ENCODE measurements at places on chromosomes 12 and 14.

DNA sequence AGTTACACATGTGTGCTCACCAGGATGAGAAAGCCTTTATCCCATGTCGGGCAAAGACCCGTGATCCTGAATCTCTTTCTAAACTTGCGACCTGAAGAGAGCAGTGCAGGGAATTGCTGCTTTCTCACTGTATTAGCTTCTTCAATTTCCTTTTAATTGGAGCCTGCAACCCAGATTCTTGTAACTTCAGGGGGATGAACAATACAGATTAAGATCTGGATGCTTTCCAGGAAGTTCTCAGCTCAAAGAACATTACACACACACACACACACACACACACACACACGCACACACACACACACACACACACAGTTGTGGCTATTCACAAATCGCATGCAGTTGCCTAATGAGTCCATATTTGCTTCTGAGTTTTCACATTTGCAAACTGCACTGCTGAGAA lies 268.3 kb downstream of the NPAS3 start:
- DNase-seq, result no peak

GRCh38 chr12:12224240-12224940 lies 42.5 kb downstream of the LRP6 start:
- DNase-seq, result no peak

GRCh38 chr14:76924371-76925096 lies 98.3 kb downstream of the LRRC74A start:
- DNase-seq, result no peak

- no peak for DNase-seq
Observed at GRCh38 chr12:42422785-42423184, 96.8 kb downstream of the PPHLN1 start.

DNA sequence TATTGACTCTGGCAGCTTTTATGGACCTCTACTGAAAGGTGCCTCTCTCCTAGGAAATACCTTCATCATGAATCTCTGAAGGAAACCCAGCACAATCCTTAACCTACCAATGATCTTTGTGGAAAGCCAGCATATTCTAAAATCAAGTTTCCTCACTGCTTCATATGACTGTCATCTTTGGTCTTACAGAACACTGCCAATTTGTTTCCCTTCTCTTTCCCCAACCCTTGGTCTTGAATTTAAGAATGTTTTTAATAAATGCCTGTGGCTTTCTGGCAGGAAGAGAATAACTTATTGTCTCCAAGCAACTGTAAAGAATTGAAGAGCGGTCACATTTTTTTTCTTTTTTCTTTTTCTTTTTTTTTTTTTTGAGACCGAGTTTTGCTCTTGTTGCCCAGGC lies 427.6 kb downstream of the IPO8 start:
- no peak for DNase-seq

GRCh38 chr14:77281852-77282410 lies 10.9 kb upstream of the NGB start:
- no peak for DNase-seq

- no peak for DNase-seq
Observed at GRCh38 chr12:76276499-76277151, 71.6 kb downstream of the BBS10 start.

- no peak for DNase-seq
Observed at GRCh38 chr12:10847744-10848143, 1.5 kb downstream of the PRR4 start.

DNA sequence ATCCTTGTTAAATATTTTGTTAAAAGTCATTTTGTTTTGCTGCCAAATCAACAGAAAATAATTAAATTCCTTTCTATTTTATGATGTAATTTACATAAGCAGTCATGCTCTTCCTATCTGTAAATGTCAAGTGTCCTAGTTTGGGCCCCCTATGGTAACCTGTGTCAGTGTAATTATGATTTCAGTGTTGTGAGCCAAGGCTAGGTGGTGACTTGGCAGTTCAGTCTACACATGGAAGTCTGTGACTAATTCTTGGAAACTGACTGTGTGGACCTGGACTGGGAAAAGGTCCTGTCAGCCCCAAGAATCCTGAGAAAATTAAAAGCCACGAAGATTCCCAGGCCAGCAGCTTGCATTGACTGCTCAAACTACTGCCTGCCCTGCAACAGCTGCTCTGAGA lies 371.0 kb downstream of the FUT8 start:
- DNase-seq, result no peak

DNA sequence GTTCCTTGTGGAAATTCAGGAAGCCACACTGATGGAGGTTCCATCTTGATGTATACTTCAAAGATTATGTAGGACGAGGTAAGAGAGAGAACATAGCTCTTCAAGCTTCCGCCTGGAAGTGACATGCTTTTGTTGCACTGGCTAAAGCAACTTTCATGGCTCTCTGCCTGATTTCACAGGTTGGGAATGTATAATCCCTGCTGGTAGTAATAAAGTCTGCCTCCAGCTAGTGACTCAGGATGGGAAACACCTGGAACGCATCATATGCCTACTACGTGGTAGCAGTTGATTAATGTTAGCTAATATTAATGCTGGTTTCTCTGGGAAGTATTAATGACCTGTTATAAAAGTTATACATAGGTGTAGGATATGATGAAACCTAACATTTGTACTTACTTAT lies 71.1 kb downstream of the PELI2 start:
- DNase-seq, result no peak

GRCh38 chr12:58169826-58170225 lies 228.5 kb downstream of the ATP23 start:
- no peak for DNase-seq

- no peak for DNase-seq
Observed at GRCh38 chr12:53960187-53961024, 5.7 kb downstream of the HOXC12 start.

DNA sequence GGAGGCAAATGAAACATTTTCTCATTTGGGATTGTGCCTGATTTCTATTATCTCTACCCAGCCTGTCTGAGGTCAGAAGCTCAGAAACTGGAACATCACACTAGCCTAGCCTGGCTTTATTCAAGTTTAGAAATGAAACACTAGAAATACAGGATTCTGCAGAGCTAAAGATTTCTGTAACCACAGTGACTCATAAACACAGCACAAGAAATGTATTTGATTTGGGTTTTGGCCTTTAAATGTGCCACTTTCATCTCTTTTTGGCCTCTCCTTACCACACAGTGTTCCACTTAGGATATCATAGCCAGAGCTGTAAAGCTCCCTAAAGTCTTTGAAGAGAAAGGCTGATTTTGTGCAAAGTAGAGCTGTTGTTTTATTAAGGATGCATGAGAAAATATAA lies 307.5 kb downstream of the EMP1 start:
- no peak for DNase-seq

DNA sequence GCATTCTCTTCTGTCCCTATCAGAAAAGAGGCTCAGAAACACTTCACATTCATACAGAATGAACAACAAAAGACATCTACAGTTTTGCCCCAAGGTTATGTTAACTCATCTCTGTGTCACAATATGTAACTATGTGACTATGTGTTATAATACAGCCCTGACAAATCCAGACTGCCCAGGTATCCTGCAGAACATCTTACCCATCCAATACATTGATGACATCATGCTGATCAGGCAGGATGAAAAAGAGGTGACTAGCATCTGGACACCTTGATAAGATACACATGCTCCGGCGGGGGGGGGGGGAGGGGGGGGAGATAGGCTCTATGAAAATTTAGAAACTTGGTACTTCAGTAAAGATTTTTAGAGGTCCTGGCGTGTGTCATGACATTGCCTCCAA lies 8.3 kb upstream of the GNS start:
- no peak for DNase-seq

- DNase-seq, result no peak
Observed at GRCh38 chr14:28676479-28676878, 90.1 kb upstream of the FOXG1 start.

- no peak for DNase-seq
Observed at GRCh38 chr12:106942775-106943174, 12.9 kb upstream of the TMEM263 start.

- DNase-seq, result no peak
Observed at GRCh38 chr14:24054324-24054641, 2.5 kb downstream of the CARMIL3 start.

DNA sequence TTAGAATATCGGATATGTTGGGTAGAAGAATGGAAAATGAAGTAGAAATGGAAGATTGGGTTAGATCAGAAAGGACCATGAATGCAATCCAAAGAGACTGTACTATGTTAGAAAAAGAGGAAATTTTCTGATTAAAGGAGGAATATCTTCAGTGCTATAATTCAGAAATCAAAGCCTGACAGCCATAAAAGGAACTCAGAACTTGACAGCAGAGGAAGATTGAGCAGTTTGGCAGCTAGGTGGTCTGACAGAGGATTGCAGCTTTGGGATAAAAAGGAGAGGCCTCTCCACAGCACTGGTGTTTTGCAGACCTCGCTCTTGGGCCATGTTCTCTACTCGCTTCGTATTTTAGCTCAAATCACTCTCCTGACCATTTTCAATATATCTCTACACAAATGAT lies 354.8 kb upstream of the SOX5 start:
- DNase-seq, result no peak

DNA sequence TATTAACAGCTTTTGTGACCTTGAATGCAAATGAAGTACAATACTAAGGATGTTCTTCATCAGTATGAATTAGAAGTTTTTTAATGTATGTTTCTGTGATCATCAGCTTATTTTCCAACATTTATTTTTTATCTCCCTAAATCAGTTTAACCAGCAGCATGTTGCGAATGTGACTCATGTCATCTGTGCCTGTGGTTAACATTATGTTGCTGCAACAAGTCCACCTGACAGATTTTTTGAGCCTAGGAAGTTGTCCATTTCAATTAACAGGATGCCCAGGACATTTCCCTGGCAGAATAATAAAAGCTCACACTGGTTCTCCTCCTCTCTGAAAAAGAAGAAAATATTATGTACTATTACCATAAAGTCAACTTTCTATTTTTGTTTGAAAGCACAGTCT lies 155.5 kb downstream of the SYT1 start:
- DNase-seq, result no peak

DNA sequence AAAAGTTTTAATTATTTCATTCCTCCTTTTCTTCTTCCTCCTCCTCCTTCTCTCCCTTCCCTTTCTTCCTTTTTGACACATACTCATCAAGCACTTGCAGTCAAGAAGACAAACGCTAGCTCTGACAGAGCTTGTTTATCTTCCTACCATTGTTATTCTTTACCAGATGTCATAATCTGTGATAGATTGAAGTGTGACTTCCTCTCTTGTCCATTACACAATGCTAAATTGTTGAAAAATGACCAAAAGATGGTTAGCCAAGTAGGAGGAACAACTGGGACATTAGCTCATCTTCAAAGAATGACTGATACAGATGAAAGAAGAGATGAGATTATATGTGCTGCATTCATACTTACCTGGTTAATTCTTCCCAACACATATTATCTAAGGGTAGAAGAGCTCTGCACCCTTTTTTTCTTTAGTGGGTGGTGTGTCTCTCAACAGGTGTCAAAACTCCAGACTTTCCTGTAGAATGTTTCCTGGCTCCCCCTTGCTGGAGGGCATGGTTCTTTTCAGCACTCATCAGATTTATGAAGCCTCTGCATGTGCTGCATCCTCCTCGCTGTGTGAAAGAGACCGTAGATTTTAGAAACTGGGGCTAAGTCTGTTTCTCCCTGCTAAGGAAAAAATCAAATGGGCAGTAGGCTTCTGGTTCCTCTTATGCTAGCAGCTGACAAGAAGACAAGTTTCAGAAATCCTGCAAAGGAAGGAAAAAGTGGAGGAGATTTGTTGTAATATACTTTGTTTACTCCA lies 147.1 kb downstream of the TMX1 start:
- DNase-seq, result no peak

DNA sequence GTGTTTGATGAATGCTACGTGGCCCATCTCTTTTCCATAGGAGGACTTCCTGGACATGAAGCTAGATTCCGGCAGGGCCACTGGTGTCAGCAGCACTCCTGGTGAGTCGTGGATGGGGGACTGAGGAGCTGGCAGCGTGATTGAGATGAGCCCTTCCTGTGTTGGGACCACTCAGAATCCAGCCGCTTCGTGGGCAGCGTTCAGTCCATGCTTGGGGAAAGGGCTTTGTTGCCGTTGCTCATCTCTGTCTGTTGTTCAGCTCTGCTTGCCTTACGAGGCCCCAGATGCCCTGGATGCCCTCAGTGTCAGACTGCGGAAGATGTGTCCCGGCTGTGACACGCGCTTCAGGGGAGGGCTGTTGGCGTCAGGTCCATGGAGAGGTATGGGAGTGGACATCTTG lies 127.1 kb upstream of the RTL1 start:
- no peak for DNase-seq

DNA sequence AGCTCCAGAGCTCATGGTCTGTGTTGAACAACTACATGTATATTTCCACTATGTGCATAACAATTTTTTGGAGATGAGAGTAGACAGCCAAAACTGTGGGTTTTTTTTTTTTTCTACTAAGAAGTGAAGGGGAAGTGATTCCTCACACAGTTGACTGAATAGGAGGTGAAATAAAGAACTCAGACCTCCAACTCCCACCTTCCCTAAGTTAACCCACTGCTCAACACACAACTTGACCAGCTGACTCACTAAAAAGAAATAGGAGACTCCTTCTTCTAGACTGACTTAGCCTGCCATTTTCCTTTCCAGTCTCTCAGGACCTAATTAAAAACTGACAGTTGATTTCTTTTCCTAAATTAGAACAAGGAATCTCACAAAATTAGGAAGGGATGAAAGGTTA lies 1.7 kb downstream of the M6PR start:
- DNase-seq, result no peak

DNA sequence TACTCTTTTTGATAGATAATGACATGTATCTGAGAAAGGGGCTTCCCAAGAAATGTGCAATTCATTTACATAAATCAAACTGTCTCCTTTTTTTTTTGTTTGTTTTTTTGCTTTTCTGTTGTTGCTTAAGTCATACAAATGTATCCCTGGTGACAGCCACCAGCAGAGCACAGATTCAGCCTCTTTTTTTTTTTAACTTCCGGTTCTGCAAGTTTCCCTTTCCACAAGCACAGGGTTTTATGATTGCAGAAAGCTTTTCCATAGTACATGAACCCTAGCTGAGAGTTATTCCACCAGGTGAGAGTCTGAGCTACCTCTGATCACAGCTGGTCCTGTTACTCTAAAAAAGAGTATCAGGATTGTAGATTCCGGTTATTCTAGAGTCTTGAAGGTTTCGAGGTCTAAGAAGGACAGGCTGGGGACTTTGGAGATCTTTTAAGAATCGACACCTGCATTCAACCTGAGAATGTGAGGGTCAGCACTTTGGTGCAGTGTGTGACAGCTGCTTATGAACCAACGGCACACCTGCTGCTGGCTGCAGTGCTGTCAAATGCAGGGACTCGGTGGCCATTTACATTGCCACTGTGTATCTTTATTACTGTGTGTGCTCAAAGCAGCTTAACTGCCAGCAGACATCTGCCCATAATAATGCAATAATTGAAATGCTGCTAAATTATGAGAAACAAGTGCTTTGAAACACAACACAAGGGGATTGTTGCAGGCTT lies 551.7 kb downstream of the NRXN3 start:
- no peak for DNase-seq
